ENCODE measurements at places on chromosomes 12 and 14.
A peak's percentile ranks its signal among the peaks of the same experiment; 100 is the strongest.

GRCh38 chr12:103105971-103106597, 148.6 kb downstream of the ASCL1 start:
- no peak for DNase-seq

- no peak for DNase-seq
Observed at GRCh38 chr12:11717519-11717961, 68.1 kb downstream of the ETV6 start.

DNA sequence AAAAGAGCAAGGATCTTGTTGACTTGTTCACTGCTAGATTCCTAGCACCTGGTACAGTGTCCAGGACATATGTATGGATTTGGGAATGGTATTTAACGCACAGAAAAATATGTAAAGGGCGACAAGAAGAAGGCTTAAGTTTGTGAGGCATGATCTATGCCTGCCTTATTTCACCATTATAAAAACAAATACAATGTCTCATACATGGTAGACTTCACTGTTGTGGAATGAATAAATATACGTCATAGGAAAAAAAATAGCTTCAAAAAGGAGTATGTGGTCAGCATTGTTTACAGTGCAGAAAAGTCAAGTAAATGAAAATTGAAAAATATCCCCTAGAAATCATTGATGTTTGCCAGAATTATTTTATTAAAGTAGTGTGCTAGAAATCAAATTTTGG, 30.0 kb downstream of the HCFC2 start:
- DNase-seq, result no peak

GRCh38 chr14:72682188-72682587, 211.7 kb downstream of the DPF3 start:
- no peak for DNase-seq

- peak; percentile 17 for DNase-seq
Observed at GRCh38 chr14:31510222-31510621, 22.4 kb upstream of the GPR33 start.

GRCh38 chr14:66268802-66269334, 217.3 kb upstream of the CCDC196 start:
- no peak for DNase-seq

GRCh38 chr12:127728729-127729128, 538.2 kb upstream of the TMEM132C start:
- no peak for DNase-seq

DNA sequence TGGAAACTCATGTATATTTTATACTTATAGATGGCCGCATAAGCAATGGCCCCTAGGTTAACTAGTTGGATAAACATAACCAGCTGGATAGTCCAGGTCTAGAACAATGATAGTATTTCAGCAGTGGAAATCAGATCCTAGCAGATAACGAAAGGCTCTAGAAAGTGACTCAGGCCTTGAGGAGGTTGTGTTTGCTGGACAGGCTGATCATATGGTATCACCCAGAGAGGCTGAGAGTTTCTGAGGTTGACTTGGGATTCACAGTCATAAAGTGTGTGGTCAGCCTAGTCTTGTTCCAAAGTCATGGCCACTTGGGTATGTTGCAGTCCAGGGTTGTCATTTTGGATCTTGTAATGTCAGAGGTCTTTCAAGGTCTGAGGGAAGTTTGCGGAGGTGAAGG, 16.8 kb downstream of the FLVCR2 start:
- DNase-seq, result no peak

- DNase-seq, result no peak
Observed at GRCh38 chr12:45050751-45051571, at the start of gene DBX2. DBX2 (minus strand) TSS chr12:45051099; CDS start chr12:45050927, 172 bp downstream.

GRCh38 chr12:45668641-45669040, 60.9 kb upstream of the ARID2 start:
- no peak for DNase-seq

All from central memory CD4-positive, alpha-beta T cell (primary cell).